DND-41 (cell line): ENCODE measurements at places on chromosomes 1 and 21.

DNA sequence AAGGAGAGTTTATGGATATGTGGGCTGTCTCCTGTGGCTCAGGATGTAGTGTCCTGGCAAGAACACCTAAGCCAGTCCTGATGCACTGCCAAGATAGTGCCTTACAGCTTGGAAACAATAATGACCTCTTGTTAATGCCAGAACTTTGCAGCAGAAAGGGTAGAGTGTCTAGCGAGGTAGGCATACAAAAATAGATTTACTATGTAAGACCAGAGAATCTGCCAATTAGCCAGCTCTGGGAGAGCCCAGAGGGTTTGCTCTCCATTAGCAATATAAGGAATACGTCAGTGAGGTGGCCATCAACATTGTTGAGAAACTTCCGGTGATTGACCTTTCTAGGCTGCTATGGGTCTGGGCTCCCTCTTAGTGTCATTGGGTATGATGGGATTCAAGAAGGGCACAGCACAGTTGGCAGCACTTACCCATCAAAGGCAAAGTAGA lies 178.5 kb upstream of the GALNT2 start:
- no peak overlapping the region for H3K4me3 ChIP-seq
- DNase-seq = no peak
- H3K4me1 ChIP-seq = peaks cover 12% of the 10 kb centered on the region
- H3K27ac ChIP-seq = no peak overlapping the region
- no peaks in the 10 kb centered on the region for H3K36me3 ChIP-seq

- DNase-seq = no peak
- no peak overlapping the region for H3K27ac ChIP-seq
- H3K27me3 ChIP-seq = no peaks in the 10 kb centered on the region
- no peak overlapping the region for H3K4me3 ChIP-seq
- no peaks in the 10 kb centered on the region for H3K36me3 ChIP-seq
These were observed 134.0 kb downstream of the DMRTB1 start for GRCh38 chr1:53592985-53593757.

DNA sequence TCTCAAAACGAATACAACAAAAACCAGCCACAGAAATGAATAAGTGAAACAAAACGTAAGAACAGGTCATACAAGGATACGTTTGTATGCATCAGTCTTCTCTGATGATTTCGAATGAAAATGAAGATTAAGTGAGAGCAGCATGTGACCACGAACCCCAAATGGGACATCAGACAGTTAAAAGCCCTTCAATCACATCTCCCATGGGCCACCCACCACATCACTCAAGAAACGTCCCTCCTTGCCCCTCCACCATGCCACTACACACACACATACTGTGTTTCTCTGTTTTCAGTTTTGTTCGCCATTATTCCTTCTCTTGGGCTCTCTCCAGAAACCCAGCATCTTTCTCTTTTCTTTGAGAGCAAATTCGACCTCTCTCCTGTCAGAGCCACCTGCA lies 355.6 kb upstream of the KAZN start:
- H3K27me3 ChIP-seq = no peaks in the 10 kb centered on the region
- no peak overlapping the region for H3K27ac ChIP-seq
- no peaks in the 10 kb centered on the region for H3K36me3 ChIP-seq

- DNase-seq = no peak
- H3K36me3 ChIP-seq = no peaks in the 10 kb centered on the region
- H3K4me1 ChIP-seq = no peaks in the 10 kb centered on the region
- H3K4me3 ChIP-seq = no peak overlapping the region
- H3K27ac ChIP-seq = no peak overlapping the region
These were observed 1490.8 kb downstream of the BRINP3 start for GRCh38 chr1:188986745-188987417.

DNA sequence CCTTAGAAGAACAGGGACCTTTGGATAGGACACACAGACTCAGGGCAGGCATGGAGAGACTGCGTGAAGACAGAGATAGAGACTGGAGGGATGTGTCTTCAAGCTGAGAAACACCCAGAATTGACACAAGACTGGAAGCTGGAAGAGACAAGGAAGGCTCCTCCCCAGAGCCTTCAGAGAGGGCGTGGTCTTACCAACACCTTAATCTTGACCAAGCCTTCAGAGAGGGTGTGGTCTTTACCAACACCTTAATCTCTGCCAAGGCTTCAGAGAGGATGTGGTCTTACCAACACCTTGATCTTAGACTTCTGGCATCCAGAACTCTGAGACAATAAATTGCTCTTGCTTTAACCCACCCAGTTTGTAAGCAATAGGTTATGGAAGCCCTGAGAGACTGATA lies 481.4 kb upstream of the VAMP3 start:
- no peaks in the 10 kb centered on the region for H3K36me3 ChIP-seq
- no peak overlapping the region for H3K4me3 ChIP-seq
- H3K4me1 ChIP-seq = no peaks in the 10 kb centered on the region
- H3K27ac ChIP-seq = no peak overlapping the region
- peaks cover 6% of the 10 kb centered on the region for H3K27me3 ChIP-seq

- DNase-seq = no peak
- H3K27me3 ChIP-seq = no peaks in the 10 kb centered on the region
- no peaks in the 10 kb centered on the region for H3K36me3 ChIP-seq
- H3K27ac ChIP-seq = no peak overlapping the region
These were observed 202.7 kb downstream of the RHOU start for GRCh38 chr1:228937851-228938536.

DNA sequence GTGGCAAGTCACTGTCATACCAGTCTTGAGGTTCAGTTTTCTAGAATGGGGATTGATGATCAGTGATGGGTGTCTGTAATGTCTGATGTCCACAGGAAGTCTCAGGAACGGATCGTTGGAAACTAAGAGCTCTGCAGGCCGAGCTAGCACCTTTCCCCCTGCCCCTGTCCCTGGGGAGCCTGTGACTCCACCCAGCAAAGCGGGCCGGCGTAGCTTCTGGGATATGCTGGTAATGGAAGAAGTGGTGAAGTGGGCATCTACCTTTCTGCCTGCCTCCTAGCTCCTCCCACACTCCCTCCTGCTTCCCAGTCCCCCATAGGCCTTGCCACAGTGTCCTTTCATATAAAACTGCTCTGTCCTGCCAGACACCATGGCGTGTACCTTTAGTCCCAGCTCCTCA lies 13.4 kb downstream of the HYI start:
- H3K36me3 ChIP-seq = peaks cover 89% of the 10 kb centered on the region
- H3K27ac ChIP-seq = no peak overlapping the region
- H3K27me3 ChIP-seq = no peaks in the 10 kb centered on the region
- H3K4me3 ChIP-seq = no peak overlapping the region
